ENCODE measurements at places on chromosomes 5 and 9.

DNA sequence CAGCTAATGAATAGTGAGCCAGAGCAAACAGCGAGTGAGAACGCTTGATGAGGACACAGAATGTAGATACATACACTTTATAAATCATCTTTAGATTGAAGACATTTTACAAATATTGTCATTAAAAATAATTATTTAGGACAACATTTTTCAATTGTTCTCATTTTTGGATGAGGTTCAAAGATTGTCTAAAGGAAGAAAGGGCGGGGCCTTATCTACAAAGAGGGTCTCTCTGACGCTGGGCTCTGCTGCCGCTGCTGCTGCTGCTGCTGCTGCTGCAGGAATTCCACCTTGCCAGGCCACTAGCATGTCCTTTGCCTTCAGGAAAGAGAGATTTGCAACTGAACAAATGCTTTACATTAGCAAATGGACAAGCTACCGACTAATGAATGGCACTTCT, 220.7 kb upstream of the TMEM161B start:
- DNase-seq = no peak

DNA sequence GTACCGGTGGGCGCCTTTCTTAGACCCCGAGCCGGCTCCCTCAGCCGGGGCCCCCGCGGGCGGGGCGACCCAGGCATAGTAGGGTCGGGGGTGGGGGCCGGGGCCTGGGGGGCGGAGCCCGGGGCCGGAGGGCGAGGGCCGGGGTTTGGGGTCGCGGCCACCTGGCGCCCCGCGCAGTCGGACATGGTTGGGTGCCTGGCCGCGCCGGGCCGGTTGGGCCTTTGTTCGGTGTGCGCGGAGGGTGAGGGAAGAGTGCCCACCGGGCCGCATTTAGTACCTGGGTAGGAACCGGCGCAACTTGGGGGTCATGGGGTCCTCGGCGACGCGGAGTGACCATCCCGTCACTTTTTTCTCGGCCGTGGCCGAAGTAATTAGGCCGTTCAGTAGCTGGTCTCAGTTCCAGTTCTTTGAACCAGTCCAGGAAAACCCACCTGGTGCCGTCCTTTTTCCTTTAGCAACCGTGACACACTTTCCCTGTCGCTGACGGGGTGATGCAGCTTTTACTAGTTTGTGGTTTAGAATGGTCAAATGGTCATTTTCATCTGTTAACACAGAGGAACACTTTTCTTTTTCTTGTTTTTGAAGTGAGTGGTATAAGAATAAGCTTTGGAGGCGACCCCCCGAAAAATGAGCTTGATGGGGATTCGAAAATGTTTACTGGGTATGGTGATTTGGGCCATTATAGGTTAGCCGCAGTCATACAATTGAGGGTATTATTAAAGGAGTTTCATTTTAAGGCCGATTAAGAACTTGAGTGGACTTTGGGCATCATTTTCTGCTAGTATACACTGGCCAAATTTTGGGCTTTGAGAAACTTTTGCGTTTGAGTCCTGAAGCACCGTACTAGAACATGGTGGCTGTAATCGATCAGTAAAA, 589 bp downstream of the CKS2 start:
- peak; percentile 3 for DNase-seq

GRCh38 chr5:74521401-74521800, 119.1 kb downstream of the ENC1 start:
- no peak for DNase-seq

DNA sequence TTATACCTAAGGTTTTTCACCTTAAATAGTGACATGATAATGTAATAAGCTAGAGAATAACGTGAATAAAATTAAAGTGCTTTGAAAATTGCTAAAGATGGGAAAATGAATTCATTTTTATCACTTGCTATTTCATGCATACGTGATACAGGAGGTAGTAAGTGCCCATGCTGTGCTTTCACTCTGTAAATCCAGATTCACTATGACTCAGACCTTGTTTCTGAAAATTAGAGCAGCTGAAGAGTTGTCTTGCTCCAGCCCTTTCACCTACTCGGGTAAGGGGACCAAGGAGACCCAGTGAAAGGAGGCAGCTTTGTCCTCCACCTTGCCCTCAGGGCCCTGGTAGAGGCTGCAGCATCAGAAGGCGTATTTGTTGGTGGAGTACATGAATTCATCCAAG, 87.9 kb downstream of the ANKH start:
- DNase-seq = no peak

DNA sequence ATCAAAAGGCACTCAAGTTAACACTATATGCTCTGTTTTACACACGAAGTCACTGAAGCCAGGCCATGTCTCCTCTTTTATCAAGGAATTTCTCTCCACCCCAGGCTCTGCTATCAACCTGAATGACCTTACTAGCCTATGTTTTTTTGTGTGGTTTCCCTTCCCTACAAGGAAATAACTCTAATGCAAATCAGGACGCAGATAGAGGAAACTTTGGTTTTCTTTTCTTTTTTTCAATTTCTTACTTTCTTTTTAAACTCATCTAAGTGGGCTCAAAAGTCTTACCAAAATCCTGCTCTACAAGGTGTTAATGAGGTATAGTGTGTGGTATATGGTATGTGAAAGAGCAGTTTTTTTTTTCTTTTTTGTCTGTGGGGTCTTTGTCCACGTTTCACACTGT, 5.5 kb upstream of the SLC46A2 start:
- DNase-seq = no peak

- peak; percentile 13 for DNase-seq
These were observed 630.3 kb downstream of the ISL1 start for GRCh38 chr5:52013523-52013922.

- peak; percentile 36 for DNase-seq
These were observed 129.0 kb upstream of the ALDH1B1 start for GRCh38 chr9:38263532-38263931.

- peak; percentile 28 for DNase-seq
These were observed 556 bp downstream of the PCDHGC3 start for GRCh38 chr5:141476132-141476911.

- no peak for DNase-seq
These were observed 5.1 kb upstream of the EGR1 start for GRCh38 chr5:138460032-138460693.

GRCh38 chr5:132003982-132004381, 7.5 kb downstream of the ACSL6 start:
- DNase-seq = no peak

- no peak for DNase-seq
These were observed 37.6 kb downstream of the NACC2 start for GRCh38 chr9:136057236-136058081.

- no peak for DNase-seq
These were observed 160.6 kb downstream of the OLFM1 start for GRCh38 chr9:135248111-135248510.

DNA sequence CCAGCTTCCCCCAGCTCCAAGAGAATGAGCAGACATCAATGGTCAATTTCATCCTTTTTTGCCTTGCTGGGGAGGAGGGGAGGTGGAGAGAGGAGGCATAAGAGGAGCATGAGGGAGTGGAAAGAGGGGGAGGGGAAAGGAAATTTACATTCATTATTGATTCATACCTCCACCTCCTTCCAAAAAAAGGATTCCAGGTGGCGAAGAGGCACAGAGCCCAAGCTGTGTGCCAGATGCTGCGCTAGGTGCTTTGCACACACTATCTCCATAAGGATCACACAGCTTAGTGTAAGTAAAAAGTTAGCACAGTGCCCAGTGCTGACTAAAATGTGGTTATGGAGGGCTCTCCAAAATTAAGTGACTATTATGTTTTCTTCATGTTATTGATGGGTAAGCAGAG, 11.0 kb downstream of the ASTN2 start:
- no peak for DNase-seq

DNA sequence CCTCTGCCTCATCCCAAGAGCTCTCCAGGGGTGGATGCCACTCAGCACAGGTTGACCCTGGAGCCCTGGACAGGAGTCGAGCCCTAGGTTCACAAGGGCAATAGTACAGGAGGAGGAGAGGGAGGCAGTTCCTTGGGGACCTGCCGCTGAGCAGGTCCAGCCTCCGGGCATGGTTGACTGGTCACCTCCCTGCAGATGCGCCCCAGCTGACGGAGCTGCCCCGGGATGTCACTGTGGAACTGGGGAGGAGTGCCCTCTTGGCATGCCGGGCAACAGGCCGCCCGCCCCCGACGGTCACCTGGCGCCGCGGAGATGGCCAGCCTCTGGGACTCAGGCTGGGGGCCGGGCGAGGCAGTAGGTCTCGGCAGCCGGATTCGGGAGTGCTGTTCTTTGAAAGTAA, 53.7 kb downstream of the HMCN2 start:
- no peak for DNase-seq

DNA sequence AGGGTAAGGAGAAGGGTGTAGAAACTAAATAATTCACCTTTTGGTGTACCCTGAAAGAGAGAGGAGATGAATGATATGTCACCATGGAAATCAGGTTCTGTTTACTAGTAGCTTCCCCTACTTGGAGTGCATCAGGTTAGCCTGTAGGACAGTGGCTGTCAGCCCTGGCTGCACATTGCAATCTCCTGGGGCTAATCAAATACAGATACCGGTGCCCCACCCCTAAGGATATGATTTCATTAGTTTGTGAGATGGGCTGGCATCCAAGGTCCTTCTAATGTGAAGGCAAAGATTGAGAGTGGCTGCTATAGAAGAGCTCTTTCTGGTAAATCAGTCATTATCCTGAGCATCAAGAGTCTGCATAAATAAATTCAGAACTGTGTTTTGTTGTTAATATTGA, 47.2 kb downstream of the INSYN2B start:
- DNase-seq = peak; percentile 58

DNA sequence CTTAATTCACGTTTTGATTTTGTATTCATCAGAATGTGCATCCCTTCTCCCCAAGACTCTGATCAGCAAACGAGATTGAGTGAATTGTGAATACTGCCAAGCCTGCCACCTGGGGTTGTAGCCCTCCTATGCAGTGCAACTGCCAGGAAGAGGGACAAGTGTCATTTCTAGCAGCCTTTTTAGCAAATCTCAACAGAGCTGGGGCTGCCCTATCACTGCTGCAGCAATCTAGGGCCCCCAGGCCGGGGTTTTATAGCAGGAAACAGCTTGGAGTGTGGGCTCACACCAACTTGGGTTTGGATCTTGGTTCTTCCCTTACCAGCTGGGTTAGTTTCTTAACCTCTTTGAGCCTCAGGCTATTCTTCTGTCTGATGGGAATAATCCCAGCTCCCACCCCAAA, 4.0 kb downstream of the CSF1R start:
- DNase-seq = no peak

GRCh38 chr5:53969176-53969730, 341.1 kb downstream of the ARL15 start:
- no peak for DNase-seq

GRCh38 chr5:67998709-67999261, 216.8 kb upstream of the PIK3R1 start:
- DNase-seq = peak; percentile 67

DNA sequence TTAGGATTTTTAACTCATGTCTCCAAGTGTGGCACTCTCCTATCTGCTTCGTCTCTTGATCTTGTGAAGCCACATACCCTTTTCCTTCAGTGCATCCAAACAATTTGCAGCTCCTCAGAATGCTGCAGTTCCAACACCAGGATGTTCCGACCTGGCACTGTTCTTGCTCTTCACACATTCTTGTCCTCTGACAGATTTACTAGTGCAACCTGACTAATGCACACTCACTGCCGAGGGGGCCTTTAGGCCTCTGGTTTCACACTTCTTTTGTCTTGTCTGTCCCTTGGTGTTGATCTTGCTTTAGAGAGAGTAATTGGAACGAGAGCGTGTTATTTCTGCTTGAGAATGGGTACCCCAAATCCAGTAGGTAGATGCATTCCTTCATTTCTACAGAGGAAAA, 15.0 kb downstream of the ARHGAP26 start:
- no peak for DNase-seq

GRCh38 chr9:2439957-2440356, 181.6 kb upstream of the VLDLR start:
- DNase-seq = no peak
